ENCODE measurements at places on chromosomes 11 and 22. TPM values are rescaled to one million over a fixed set of nuclear protein-coding genes. Genes with fewer than 3 reads are reported as not detected.
A peak's percentile ranks its signal among the peaks of the same experiment; 100 is the strongest.

LRRC74B gene
- not detected for total RNA-seq

GP1BB gene
- 1.9 TPM for total RNA-seq

GRCh38 chr11:71125150-71125549 lies 127.2 kb downstream of the SHANK2 start:
- H3K4me3 ChIP-seq = no peak overlapping the region
- peaks cover 4% of the 10 kb centered on the region for H3K36me3 ChIP-seq
- no peaks in the 10 kb centered on the region for H3K27me3 ChIP-seq
- DNase-seq = no peak

GRCh38 chr11:70506986-70507385 lies 108.7 kb downstream of the CTTN start:
- no peak overlapping the region for H3K27ac ChIP-seq
- peak; percentile 51 for DNase-seq
- H3K4me3 ChIP-seq = no peak overlapping the region
- H3K36me3 ChIP-seq = no peaks in the 10 kb centered on the region
- no peaks in the 10 kb centered on the region for H3K4me1 ChIP-seq
- H3K27me3 ChIP-seq = no peaks in the 10 kb centered on the region

DNA sequence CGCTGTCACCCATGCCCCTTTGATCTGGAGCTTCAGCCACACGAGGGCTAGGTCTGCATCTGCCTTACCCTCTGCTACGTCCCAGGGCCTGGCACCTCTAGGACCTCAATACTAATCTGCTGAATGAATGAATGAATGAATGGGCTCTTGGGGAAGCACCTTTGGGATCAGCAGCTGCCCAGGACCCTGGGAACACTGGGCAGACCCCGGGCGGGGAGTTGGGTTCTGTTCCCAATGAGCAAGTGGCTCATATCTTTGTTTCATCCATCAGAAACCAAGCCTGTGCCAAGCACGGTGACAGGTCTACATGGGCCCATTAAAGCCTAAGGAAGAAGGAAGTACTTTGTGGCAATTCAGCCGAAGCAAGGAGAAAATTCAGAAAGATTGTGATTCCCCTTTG lies 41.5 kb upstream of the SHISAL1 start:
- no peak overlapping the region for H3K27ac ChIP-seq
- no peak for DNase-seq
- H3K4me3 ChIP-seq = no peak overlapping the region

GRCh38 chr11:8018484-8019313 lies 31.6 kb downstream of the EIF3F start:
- peaks cover 8% of the 10 kb centered on the region for H3K27me3 ChIP-seq
- peak; percentile 88 for DNase-seq
- H3K36me3 ChIP-seq = no peaks in the 10 kb centered on the region
- H3K4me3 ChIP-seq = peak overlapping the region; percentile 61
- H3K4me1 ChIP-seq = peaks cover 4% of the 10 kb centered on the region

DNA sequence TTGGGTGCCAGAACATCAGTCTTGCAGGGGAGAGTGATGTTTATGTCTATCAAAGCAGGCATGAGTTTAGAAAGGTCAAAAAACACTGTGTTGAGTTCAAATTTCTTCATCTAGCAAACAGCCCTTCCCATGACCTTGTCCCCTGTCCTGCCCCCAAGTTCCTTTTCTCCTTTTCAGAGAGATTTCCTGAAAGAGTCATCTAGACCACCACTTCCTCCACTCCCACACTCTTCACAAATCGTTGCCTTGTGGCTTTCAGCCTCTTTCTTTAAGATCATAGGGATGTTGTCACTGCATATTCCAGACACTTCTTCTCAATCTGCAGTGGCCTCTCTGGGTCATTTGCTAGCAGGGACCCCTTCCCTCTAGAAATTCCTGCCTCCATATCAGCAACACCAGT lies 290.5 kb downstream of the TENM4 start:
- peak; percentile 23 for DNase-seq
- H3K36me3 ChIP-seq = no peaks in the 10 kb centered on the region
- H3K4me1 ChIP-seq = peaks cover 8% of the 10 kb centered on the region
- H3K27me3 ChIP-seq = no peaks in the 10 kb centered on the region
- no peak overlapping the region for H3K27ac ChIP-seq

DNA sequence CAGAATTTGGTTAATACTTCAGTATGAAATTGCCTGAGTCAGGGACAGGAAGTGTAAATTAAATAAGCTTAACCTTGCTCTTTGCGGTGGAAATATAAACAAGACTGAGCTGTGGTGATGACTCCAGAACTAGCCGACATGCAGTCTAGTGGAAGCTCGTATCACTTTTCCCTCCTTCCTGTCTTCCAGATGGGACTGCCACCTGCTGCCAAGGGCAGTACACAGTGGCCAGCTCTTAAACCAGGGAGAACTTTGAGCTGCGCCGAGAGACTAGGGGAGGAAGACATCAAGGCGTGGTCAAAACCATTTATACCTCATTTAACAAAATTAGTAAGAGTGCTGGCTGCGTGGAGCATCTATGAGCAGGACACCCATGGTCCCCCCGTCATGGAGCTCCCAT lies 31.3 kb upstream of the CTTN start:
- H3K4me1 ChIP-seq = no peaks in the 10 kb centered on the region
- no peak overlapping the region for H3K27ac ChIP-seq
- H3K36me3 ChIP-seq = peaks cover 2% of the 10 kb centered on the region
- no peak overlapping the region for H3K4me3 ChIP-seq
- no peak for DNase-seq
